Inflammatory macrophage treated with lipopolysaccharide for 1 hour (primary cell): ENCODE measurements at places on chromosomes 5 and 9.

DNA sequence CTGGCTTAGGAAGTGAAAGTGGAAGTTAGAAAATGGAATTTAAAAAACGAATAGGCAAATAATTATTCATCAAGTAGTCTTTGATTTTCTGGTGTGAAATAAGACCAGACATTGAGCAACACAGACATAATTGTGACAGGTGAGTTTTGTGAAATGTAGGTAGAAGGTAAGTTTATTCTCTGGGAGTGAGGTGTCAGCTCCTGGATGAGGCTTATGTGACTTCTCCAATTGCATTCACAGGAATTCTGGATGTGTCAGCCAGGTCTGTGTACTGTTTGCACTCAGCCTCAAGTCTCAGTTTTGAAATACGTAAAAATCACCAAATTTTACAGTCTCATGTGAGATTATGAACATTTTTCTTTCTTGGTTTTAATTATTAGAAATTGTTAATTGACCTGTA, 537.6 kb downstream of the CETN3 start:
- DNase-seq, result no peak

GRCh38 chr9:7169717-7170389, 412.1 kb downstream of the KDM4C start:
- no peak for DNase-seq

GRCh38 chr5:54311176-54311677, 854 bp upstream of the ARL15 start:
- DNase-seq, result no peak

- DNase-seq, result no peak
Measured at GRCh38 chr5:73940026-73940425, 314.0 kb downstream of the ARHGEF28 start.

- DNase-seq, result no peak
Measured at GRCh38 chr5:11289733-11290132, 528.7 kb upstream of the DAP start.

DNA sequence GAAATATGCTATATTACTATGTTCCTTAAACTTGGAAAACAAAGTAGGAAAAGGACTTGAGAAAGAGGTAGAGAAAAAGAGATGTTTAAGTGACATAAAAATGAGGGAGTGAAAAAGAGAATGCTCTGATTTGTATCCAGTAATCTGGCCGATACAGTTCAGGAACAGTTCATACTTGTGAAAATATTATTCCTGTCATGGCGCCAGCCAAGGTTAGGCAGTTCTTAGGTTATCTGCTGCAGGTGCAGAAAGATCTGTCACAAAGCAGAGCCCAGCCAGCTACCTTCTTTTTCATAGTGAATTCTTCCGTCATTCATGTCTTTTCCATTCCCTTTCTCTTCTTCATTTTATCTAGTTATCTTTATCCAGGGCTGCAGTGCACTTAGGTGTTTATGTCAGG, 256.3 kb downstream of the ADAMTSL1 start:
- no peak for DNase-seq

GRCh38 chr5:133709209-133709725, 96.9 kb upstream of the FSTL4 start:
- DNase-seq, result no peak

DNA sequence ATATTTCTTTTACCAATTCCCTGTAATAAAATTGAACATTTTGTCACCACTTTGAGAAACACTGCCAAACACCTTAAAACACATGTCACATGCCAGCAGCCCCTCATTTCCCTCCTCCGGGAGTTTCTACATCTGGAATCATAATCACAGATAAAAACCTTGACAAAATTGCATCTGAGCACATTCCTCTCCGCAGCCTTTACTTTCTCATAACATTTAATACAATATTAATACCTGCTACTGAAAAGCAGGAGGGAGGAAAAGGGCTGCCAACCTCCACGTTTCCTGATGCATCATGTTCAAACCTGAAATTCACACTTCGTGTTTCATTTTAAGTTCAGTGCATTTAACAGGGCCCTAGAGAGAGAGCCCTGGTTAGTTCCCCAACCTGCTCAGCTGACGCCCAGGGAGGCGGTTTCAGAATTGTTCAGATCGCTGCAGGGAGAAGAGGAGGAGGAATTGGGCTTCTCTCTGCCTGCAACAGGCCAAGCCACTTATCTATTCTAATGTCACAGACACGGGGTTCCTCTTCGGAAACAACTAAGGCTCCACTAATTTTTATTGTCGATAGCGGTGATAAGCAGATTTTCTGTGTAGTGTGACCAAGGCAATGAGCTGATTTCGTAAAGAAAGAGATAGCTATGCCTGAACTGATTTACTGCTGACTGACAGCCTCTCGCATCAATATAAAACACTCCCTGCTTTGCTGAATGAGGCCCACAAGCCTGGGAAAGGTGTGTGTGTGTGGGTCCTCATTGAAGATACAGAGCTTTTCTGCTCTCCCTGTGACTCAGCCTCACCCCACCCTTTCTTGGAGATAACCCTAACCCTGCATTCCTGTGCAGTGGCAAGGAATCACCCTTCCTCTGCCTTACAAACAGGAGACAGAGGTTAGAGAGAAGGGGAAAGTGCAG, 4.9 kb upstream of the LHX2 start:
- DNase-seq, result peak; percentile 60

- no peak for DNase-seq
Measured at GRCh38 chr5:127940854-127941253, 142.7 kb upstream of the SLC12A2 start.

- no peak for DNase-seq
Measured at GRCh38 chr9:129676975-129677374, 11.5 kb downstream of the PRRX2 start.

DNA sequence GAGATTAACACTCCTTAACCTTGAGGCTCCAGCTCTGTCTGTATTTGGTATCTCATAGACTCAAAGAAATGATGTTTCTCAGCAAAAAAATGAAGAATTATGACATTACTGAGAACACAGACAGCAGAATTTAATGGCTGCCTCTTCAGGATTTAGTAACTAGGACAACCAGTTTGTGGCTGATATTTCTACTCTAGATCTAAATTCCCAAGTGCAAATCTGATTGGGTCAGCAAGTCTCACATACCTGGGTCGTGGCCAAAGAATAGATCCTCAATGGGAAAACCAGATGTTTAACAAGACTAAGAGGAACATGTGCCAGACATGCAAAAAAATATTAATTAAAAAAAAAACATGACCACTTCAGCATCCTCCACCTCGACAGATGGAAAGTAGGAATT, 608.9 kb downstream of the DTWD2 start:
- DNase-seq, result no peak

GRCh38 chr9:108884701-108885100, 22.6 kb downstream of the ACTL7A start:
- no peak for DNase-seq

GRCh38 chr9:72494051-72494450, 27.4 kb upstream of the TMC1 start:
- DNase-seq, result no peak

DNA sequence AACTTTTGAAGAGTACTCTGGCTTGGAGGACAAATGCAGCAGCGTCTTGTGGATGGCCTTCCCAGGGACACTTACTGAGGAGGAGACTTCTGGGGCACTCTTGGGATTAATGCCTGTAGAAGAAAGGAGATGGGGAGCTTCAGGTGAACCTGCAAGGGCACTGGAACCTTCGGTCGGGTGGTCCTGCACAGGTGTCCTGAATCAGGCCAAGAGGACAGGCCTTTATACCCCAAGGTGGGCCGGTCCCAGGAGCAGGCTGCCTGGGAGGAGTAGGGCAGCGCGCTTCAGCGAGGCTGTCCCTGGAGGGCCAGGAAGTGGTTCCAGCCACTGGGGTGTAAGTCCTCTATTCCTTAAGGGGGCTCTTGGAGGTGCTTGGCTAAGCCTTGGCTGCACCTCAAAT, 27.9 kb downstream of the GADD45G start:
- DNase-seq, result no peak

DNA sequence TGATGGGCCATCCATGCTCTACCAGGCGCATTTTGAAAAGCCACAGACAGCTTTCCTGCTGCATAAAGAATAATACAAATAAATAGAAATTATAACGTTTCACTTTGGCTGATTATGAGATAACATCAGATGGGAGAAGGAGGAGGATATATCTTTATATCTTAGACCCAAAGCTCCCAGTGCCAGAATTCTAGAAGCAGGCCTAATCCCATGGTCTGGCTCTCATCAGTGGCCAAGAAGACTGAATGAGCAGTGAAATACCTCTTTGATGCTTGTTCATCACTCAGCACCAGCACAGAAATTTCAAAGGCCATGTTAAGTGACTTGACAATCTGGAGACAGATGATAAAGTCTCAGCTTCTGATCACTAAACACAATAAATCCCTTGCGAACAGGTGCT, 107.6 kb downstream of the PPP2R2B start:
- no peak for DNase-seq

GRCh38 chr5:54803471-54804011, 181.9 kb downstream of the ESM1 start:
- no peak for DNase-seq

- no peak for DNase-seq
Measured at GRCh38 chr5:127981498-127981897, 102.1 kb upstream of the SLC12A2 start.

- DNase-seq, result no peak
Measured at GRCh38 chr5:141747152-141748141, 65.4 kb upstream of the ARAP3 start.

DNA sequence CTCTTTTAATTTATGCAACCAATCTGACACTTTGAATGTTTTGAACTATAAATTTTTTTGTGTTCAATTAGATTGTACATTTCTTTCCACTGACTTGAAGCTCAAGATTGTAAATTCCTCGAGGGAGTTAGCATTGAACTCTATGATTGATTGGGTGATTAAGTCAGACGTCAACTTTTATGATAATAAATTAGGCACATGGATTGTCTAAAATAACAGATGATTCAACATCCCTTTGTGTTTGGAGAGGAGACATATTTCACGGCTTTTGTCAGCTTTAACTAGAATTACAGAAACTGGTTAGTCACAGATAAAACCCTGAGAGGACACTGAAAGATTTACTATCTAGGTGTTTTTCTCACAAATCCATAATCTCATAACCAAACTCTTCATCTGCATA, 32.7 kb upstream of the TXNDC8 start:
- no peak for DNase-seq

DNA sequence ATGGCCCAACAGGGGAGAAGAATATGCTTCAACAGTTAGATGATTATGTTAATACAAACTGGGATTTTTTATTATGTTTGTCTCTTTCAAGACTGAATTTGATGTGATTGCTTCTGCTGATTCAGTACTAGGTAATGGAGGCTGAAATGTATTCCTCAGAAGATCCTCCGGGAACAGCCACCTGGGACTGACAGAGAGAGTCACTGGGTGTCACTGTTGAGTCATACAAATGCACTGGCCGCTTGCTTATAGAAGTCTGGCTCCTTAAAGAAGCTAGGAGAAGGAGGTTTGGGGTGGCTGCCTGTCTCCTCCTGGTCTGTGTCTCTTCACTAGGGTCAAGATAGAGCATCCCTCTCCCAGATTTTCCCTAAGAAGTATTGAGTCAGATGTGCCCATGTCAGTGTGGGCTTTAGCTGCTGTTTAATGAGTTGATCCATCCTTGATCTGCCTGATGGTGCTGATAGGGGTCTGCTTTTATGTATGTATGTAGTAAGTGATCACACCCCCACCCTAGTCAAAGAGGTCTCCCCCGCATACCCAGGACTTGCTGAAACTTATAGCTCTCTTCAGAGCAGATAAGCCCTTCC, 773.4 kb downstream of the BRINP1 start:
- no peak for DNase-seq

DNA sequence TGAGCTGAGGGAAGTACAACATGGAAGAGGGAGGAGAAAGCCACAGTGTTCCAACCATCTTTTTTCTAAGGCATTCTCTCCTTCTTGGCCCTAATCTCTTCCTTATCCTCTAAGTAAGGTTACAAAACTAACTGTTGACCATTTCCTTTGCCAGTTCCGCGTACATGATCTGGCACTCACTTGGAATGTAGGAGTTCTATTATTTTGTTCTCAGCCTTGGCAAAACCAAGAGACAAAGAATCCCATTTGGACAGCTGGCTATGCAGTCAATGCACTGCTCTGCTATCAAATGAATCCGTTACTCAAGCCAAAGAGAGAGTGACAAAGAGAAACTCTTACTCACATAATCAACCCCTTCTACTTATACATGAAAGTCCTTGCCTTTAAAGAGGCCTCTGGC, 410.3 kb downstream of the DTWD2 start:
- no peak for DNase-seq

GRCh38 chr9:92774274-92774673, 9.6 kb upstream of the BICD2 start:
- DNase-seq, result no peak

GRCh38 chr5:128671943-128672342, 133.9 kb upstream of the FBN2 start:
- DNase-seq, result no peak

- no peak for DNase-seq
Measured at GRCh38 chr5:132181011-132181629, 46.5 kb downstream of the P4HA2 start.

DNA sequence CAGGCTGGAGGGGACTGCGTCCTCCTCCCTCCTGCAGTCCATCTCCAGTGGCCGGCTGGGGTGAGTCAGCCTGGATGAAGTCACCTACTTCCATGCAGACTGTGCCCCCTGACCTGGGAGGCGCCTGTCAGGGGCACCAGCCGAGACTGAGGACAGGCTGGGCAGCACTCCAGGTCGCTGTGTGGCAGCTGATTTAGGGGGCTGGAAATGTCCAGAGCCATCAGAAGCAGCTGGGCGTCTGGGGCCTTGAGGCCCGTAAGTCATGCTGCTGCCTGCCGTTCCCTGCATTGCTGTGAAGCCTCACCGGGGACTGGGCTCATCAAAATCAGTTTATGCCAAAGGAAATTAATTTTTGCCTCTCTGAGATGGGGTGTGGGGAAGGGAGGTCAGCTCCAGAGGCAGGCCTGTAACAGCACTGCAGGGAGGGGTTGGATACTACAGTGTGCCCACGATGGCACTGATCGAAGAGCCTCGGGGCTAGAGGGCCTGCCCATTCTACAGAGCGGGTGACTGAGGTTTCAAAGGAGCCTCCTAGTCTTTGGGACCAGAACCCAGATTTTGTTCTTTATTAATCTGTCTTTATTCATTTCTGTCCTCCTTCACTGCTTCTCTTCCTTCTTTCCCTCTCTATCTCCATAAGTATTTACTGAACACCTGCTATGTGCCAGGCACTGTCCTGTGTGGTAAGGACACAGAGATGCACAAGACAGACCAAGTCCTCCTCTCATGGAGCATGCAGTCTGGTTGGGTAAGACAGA, 70.4 kb upstream of the PSD2 start:
- no peak for DNase-seq

DNA sequence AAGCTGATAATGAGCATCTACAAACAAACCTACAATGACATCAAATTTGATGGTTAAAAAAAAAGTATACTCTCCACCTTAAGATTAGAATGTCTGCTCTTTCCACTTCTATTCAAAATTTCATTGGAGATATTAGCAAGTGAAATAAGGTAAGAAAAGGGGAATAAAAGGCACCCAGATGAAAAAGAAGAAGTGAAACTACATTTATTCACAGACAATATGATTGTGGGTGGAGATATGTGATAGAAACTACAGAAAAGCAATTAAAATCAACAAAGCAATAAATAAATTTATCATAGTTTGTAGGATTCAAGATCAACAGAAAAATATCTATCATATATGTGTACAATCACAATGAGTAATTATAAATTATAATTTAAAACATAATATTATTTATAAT, 395.1 kb upstream of the CCNH start:
- no peak for DNase-seq

- DNase-seq, result no peak
Measured at GRCh38 chr9:99083051-99083450, 21.9 kb upstream of the TGFBR1 start.

GRCh38 chr9:132516911-132517310, 65.5 kb upstream of the BARHL1 start:
- no peak for DNase-seq

- DNase-seq, result no peak
Measured at GRCh38 chr5:168974082-168974481, 326.9 kb downstream of the SLIT3 start.
